ENCODE measurements at places on chromosomes 2 and 18. TPM values are rescaled to one million over a fixed set of nuclear protein-coding genes. Genes with fewer than 3 reads are reported as not detected.

DNA sequence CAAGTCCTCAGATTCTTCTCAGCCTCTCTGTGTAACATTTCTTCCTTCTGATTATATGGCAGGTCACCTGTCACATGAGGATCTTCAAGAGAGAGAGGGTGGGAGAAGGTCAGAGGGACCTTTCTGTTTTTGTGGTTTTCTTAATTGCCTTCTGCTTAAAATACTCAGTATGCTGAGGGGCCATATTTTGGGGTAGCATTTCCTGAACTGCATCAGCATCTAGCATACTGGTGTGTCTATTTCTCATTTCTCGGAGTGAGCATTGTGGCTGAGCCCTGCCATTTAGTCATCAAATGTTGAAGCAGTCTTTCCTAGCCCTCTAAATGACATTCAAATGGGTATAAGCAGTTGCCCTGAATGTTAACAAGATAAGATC lies 162.7 kb downstream of the MYO3B start:
- DNase-seq, result no peak

BOK gene
- polyA plus RNA-seq, result not detected

DNA sequence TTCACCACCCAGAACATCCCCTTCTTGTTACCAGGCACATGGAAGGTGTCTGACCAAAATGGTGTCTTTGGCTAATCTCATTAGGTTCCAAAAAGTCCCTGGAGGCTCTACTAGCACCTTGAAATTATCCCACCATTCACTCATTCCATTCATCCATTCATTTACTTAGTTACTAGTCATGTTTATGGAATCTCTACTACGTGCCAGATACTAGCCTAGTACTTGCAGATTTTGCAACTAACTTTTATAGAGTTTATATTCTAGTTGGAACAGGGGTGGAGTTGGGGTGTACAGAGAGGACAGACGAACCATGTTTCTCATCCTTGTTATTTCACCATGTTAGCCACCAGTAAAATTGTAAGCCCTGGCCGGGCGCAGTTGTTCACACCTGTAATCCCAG lies 4.0 kb upstream of the NOP58 start:
- no peak for DNase-seq

KRTCAP3 gene
- polyA plus RNA-seq, result 4.4 TPM

DYNAP gene
- polyA plus RNA-seq, result not detected

GRCh38 chr2:136015699-136016098 lies 30.3 kb upstream of the DARS1 start:
- DNase-seq, result no peak

DNA sequence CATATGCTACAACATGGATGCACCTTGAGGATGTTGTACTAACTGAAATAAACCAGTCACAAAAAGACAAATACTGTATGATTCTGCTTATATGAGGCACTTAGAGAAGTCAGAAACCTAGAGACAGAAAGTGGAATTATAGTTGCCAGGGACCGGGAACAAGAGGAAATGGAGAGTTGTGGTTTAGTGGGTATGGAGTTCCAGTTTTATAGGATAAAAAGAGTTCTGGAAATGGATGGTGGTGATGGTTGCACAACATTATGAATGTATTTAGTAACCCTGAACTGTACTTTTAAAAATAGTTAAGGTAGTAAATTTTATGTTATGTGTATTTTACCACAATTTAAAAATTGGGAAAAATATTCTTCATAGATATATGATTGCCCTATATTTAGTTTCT lies 97.7 kb downstream of the DPP4 start:
- DNase-seq, result no peak

HOXD12 gene
- not detected for polyA plus RNA-seq

FMNL2 gene
- 0.86 TPM for polyA plus RNA-seq

DNA sequence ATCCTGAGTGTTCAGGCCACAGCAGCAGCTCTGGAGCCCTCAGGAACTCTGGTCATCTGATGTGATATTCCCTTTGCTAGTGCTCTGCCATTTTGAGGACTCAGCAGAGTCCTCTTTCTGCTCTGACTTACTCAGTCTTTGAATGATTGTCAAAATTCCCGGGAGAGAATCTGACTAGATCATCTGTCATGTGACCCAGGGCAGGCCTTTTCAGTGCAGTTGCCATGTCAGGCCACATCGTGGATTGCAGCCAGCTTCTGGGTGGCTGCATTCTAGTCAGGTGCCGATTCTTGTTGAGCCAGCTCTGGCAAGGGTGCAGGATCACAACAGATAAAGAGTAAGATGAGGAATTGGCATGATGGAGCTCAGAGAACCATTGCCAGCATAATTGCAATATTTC lies 795.6 kb downstream of the CPS1 start:
- DNase-seq, result no peak

CNTNAP5 gene
- not detected for polyA plus RNA-seq

GPBAR1 gene
- not detected for polyA plus RNA-seq

DNA sequence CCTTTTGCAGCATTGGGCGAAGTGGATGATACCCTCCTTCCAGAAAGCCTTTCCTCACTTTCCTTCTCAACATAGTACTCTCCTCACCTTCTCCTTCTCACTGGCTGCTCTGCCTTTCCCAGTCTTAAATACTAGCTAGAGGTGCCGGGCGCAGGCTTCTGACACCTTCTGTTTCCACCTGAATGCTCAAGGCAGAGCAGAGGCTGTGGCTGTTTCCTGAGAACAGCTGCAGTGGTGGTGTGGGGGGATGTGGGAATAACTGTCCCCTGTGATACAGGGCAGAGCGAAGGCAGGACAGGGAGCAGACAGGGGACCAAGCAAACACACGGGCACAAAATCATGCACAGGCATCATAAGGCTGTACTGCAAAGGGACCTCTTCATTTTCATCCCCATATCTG lies 303.1 kb downstream of the SS18 start:
- no peak for DNase-seq

DNA sequence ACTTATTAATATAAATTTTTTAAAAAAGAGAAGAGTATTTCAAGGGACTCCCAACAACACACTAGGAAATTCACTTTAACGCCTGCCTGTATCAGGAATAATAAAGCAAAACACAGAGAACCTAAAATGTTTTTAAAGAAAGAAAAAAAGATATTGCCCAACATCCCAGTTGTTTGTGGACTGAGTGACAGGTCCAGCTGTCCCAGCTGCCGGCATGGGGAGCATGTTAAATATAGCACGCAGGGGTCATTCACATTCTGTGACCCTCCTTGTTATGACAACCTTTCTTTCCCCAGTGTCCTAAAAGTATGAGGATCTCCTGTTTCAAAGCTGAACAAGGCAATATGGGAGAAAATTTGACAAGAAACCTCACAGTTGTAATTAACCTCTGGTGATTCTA lies 4.4 kb downstream of the KLHL41 start:
- DNase-seq, result no peak

DNA sequence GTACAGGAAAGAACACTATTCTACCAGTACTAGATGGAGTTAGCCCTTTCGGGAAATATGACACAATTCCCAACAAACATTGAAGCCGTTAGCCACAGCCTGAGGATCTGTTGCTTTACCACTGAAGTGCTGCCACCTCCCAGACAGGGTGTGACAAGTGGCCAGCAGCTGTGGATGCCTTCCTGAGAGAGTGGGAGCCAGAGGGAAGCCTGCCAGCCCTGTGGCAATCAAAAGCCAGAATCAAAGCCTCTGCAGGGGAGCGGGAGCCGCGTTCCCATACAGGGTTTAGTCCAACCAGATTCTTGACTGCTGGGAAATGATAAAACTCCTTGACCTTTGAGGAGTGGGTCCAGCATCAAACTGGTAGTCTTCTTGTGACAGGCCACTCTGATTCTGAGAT lies 38.0 kb downstream of the SLC4A1AP start:
- no peak for DNase-seq

- no peak for DNase-seq
Measured at GRCh38 chr2:65727381-65727780, 295.0 kb upstream of the SPRED2 start.
